ENCODE measurements at places on chromosomes 5 and 9. TPM values are rescaled to one million over a fixed set of nuclear protein-coding genes. Genes with fewer than 3 reads are reported as not detected.

DBH gene
- polyA plus RNA-seq: 0.54 TPM

- no peak for DNase-seq
Measured at GRCh38 chr5:39800042-39800601, 375.3 kb upstream of the DAB2 start.

- DNase-seq: no peak
Measured at GRCh38 chr5:160274483-160274931, 37.9 kb downstream of the CCNJL start.

- DNase-seq: no peak
Measured at GRCh38 chr5:137357436-137357835, 141.7 kb downstream of the SPOCK1 start.

DNA sequence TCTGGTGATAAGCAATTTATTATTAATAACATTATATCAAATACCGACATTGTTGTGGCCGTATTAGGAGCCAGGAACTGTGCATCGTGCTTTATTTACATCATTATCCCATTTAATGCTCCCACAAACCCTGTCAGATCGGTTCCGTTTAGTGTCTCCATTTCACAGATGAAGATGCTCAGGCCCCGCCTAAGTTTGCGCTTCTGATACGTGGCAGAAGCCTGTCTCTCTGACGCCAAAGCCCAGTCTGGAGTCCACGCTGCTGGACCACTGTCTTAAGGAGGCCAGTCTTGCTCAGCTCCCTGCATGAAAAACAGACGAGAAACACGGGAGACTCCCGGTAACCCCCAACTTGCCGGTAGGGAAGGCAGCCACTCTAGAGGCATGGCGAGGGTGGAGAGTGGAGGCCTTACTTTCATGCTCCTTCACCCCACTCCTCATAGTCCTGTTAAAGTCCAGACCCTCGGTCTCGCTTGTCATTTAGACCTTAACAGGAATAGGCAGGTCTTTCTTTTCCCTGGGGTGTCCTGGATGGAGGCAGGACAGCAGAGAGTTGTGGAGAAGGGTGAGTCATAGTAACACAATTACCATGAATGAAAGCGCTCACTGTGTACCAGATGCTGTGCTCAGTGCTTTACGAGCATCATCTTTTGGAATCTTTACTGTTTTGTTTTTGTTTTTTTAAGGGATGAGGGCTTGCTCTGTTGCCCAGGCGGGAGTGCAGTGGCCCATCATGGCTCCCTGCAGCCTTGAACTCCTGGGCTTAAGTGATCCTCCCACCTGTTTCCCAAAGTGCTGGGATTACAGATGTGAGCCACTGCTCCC is 872 bp downstream of the TXNDC15 start:
- DNase-seq: peak; percentile 89

DNA sequence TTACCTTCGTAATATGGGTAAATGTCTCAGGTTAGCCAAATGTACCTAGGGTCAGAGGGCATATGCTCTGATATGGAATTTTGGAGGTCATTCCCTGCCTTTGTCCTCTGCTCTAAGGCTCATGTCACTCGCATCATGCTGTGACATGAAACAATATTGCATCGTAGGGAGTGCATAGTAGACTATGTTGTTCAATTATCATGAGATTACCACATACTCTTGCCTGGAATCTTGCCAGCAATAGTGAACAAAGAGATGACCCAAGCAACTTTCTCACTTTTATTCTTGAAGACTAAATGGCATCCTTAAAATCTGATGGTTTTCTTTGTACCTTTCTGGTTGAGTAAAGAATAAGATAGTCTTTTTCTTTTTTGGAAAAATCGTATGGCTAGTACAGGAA is 27.6 kb downstream of the ZNF462 start:
- DNase-seq: no peak

GRCh38 chr5:88675708-88676636 is 207.0 kb downstream of the MEF2C start:
- DNase-seq: no peak

PCDHGA2 gene
- 2.1 TPM for polyA plus RNA-seq

- DNase-seq: peak; percentile 68
Measured at GRCh38 chr5:157387683-157388093, 72.3 kb upstream of the NIPAL4 start.

LSM11 gene
- polyA plus RNA-seq: 10.6 TPM

GRCh38 chr9:114072184-114073140 is 5.6 kb downstream of the AMBP start:
- DNase-seq: peak; percentile 45

PCDHB16 gene
- polyA plus RNA-seq: 3.9 TPM

SPINK7 gene
- 0.61 TPM for polyA plus RNA-seq

DNA sequence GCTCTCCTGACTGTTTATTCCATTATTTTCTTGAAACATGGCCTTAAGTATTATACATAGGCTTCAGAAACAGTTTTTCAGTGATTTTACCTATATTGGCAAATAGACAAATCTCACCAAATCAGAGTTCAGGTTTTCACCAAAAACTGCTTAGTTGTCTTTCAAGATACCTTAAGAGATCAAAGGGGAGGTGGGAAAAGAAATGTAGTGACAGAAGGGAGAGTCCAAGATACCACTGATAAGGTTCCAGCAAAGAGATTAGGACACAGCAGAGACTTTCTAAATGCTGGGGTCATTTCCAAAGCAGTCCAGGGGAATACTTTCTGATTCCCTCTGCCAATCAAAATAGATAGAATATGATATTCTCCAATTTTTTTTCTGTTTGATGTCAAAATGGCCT is 73.7 kb upstream of the IQGAP2 start:
- no peak for DNase-seq

GRCh38 chr9:137592767-137593166 is 2.5 kb upstream of the ZMYND19 start:
- no peak for DNase-seq

GRCh38 chr9:26244661-26245451 is 566.6 kb upstream of the TUSC1 start:
- peak; percentile 26 for DNase-seq

ALDH1A1 gene
- 30.8 TPM for polyA plus RNA-seq

- DNase-seq: no peak
Measured at GRCh38 chr9:85038061-85038460, 368.5 kb downstream of the NTRK2 start.

GRCh38 chr5:115586525-115587146 is 15.6 kb downstream of the TICAM2 start:
- no peak for DNase-seq

- no peak for DNase-seq
Measured at GRCh38 chr5:68389618-68390017, 174.1 kb downstream of the PIK3R1 start.

DNA sequence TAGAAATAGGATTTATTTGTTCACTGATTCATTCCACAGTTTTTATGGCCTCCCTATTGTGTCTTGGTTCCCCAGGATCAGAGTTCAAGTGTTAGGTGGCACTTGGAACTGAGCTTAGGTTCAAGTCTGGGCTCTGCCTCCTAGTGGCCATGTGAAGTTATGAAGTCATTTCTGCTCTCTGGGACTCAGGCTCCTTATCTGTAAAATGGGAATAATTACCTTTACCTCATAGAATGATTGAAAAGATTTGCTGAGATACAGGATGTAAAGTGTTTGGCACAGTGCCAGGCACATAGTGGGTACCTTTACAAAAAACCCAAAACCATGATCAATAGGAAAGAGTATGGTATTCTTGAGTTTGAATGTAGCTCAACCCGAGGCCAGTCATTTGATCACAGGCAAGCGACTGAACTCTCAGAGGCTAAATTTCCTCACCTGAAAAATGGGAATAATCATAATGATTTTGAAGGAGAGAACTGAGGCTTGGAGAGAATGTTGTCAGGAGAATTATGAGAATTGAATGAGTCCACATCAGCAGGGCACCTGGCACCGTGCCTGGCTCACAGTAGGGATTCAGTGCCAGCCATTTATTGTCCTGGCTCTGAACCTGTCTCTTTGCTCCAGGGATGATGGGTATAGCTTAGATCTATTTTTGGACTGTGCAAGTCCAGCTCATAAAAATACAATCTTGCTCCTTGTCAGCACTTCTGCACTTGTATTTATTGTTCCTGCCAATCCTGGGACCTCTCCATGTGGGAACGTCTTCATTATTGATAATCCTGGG is 10.8 kb downstream of the NSG2 start:
- no peak for DNase-seq

IL5 gene
- polyA plus RNA-seq: not detected

DNA sequence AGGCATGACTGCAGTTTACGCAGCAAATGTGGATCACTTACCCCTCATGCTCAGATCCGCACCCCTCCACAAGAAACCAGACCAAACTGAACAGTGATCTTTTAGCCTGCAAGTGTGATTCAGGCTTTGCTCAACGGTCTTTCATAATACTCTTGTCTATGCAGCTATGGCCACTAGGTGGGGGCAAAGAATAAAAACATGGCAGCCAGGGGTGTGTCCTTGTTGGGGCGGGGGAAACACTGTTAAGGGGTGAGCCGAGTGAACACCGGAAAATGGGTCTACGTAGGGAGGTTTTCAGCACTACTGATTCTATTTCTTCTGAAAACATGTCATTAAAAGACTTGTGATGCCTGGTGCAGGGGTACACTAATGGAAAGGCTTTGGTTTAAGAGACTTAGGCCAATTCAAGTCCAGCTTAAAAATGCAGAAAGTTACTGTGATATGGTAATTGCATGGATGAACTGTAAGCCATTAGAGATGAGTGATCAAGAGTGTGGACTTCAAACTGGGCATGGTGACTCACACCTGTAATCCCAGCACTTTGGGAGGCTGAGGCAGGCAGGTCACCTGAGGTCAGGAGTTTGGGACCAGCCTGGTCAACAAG is 49.9 kb upstream of the GPR151 start:
- peak; percentile 26 for DNase-seq

DNA sequence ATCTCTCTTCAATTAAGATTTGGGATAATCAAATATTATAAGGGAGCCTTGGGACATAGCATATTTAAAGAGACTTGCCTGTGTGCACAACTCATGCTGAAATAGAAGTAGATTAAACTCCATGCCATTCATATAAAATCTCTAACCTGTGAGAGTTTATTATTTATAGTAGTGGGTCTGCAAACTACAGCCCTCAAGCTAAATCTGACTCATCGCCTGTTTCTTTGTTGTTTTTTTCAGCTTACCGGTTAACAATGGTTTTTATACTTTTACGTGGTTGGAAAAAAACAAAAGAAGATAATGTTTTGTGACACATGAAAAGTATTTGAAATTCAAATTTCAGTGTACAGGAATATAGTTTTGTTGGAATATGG is 61.9 kb upstream of the GHR start:
- DNase-seq: no peak

DNA sequence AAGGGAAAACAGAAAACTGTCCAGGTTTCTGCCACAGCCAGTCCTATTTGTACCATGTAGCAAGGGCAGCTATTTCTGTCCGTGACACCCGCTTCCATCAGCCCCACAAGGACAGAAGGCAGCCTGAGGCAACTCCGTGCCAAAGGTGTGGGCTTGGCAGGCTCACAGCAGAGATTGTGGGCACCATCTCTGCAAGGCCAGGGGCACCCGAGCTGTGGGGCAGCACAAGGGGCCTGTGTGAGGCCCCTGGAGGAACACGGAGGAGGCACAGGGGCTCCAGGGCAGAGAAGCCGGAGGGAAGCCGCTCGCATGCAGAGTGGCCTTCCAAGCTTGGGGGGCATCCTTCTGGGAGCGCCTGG is 43.5 kb downstream of the COL23A1 start:
- DNase-seq: no peak

DNA sequence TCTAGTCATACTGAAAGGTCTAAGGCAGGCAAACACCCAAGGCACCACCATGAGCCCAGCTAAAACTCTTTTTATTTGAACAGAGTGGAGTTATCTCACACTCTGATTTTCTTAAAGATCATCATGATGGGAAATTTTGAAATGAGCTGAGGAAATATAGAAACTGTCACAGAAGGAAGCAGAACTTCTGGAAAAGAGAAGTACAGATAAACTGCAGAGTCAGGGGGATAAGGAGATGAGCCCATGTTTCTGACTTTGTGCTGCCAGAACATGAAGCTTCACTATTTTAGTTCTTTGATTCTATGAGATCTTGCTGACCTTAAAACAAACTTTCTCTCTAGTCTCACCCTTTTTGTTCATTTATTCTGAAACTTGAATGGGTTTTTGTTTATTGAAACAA is 406.5 kb upstream of the EDIL3 start:
- no peak for DNase-seq

DNA sequence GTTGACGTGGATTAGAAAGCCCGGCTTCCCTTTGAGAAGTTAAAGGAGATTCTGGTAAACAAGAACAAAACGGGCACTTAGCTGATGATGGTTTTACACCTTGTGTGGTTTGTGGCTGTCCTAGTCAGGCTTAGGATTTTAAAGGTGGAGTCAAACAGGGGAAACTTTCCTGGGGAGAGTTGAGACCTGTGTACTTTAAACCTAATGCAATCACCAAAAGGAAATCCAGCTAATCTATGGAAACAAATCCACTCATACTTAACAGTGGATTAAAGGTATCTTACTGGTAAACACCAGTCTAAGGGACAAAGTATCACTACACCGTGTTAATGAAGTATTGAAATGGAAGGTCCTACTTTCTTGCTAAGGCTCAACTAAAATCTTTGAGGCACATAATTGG is 150.3 kb upstream of the PCA3 start:
- DNase-seq: no peak

- DNase-seq: no peak
Measured at GRCh38 chr9:110605565-110605964, 26.0 kb upstream of the SVEP1 start.

DNA sequence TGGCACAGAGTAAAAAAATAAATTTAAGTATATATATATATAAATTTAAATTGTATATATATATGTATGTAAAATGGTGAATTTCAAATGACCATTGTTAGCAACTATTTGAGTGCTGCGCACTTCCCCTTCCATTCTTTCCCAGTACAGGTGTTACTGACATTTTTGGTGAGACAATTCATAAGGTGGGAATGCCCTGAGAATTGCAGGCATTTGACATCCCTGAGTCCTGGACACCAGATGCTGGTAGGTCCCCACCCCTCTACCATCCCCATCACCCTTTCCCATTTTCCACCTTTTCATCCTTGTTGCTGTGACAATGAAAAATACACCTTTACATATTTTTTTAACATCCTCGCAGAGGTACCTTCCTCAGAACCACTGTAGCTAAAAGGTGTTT is 91.6 kb downstream of the SLC1A3 start:
- DNase-seq: no peak

SAPCD2 gene
- polyA plus RNA-seq: 3.9 TPM

DNA sequence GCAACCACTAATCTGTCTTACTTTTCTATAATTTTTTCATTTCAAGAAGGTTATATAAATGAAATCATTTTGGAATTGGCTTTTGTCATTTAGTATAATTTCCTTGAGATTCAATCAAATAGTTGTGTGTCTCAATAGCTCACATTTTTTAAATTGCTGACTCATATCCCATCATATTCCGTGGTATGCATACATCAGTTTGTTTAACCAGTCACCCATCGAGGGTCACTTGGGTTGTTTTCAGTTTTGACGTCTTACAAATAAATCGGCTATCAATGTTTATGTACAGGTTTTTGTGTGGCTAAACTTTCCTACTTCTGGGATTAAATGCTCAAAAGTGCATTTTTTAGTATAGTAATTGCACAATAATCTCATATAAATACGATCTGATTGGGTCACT is 185.5 kb downstream of the TAF11L14 start:
- DNase-seq: no peak

FBXO10 gene
- polyA plus RNA-seq: 45.1 TPM

GRCh38 chr9:35042081-35042604 is 30.3 kb downstream of the VCP start:
- no peak for DNase-seq
